ENCODE measurements at places on chromosomes 3 and 15.

DNA sequence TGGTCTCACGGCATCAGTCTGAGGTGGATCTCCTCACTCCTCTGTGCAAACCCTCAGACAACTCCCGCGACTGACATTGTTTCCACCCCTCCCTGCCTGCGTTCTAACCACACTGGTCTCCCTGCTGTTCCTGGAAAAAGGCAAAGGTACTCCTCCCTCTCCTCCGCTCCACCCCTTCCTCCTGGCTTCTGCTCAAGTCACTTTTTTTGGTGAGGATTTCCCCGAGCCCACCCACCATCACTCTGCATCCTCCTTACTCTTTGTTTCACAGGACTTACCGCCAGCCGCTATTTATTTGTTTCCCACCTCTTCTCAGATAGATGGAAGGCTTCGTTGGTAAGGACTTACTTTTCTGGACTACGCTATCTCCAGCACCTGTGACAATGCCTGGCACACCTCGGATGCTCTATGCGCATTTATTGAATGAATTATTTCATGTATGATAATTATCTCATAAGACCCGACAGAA lies 25.6 kb downstream of the PRR23E start:
- no peak for DNase-seq

GRCh38 chr15:41873711-41874110 lies 20.1 kb downstream of the SPTBN5 start:
- DNase-seq, result no peak

- DNase-seq, result no peak
Measured at GRCh38 chr3:59609657-59610348, 560.0 kb upstream of the CFAP20DC start.

DNA sequence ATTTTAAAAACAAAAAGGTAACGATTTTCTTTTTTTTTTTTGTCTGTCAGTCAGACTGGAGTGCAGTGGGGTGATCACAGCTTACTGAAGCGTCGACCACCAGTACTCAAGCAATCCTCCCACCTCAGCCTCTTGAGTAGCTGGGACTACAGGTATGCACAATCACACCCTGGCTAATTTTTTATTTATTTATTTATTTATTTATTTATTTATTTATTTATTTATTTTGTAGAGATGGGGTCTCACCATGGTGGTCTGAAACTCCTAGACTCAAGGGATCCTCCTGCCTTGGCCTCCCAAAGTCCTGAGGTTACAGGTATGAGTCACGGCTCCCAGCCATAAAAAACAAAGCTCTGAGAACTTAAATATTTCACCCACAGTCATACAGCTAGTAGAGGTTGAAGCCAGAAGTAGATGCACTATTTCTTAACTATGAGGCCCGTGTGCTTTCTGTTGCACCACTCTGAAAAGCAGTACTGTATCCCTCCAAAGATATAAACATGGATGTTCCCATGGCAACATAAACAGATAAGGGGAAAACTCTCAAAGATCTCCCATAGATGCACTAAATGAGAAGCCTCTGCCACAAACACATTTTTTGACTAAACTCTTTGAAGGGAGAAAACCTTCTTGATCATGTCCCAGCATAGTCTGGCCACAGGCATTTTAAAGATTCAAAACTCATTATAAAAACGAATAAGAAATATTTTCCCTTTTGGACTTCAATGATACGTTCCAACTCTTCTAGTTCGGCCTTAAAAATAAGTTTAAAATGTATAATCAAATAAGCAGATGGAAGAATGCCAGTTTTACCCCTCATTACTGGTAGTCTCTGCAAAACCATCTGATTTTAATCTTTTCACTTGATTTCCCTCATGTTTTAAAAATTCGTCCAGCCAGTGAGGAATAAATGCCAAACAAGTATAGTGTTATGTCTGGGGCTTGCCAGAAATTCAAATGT lies 162.3 kb upstream of the ARHGEF26 start:
- no peak for DNase-seq

- no peak for DNase-seq
Measured at GRCh38 chr3:126442856-126443242, 32.8 kb downstream of the ZXDC start.

DNA sequence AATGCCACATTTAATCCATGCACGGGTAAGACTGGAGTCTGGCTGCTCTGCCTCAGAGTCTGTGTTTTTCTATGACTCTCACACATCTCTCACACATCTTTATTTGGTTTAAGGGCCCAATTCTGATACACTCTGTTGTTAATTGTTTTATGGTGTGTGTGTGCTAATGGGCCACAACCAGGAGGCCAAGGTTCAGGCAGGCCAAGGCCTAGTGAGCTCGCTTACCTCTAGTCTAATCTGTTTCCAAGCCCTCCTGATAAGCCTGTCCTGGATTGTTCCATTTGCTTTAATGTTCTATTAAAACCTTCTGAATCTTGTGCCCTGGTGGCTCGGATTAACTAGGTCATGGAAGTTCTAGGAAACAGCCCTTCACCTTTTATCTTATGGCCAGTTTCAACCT lies 445.4 kb upstream of the DPH6 start:
- no peak for DNase-seq

DNA sequence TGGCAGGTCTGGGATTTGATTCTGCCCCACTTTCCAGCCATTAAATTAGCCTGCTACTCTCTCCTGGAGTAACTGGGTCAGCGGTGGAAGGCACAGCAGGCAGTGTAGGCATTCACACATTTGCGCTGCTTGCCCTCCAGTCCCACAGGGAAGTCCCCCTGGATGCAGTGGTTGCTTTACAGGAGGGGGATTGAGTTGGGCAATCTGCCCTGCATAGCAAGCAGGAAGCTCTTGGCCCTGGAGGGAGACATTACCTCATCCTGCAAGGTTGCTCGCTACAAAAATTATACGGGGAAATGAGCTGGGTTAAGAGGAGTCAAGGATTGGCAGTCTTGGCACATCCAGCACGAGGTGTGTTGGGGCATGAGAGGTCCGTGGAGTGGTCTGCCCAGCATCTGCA lies 14.8 kb downstream of the MCM2 start:
- no peak for DNase-seq

DNA sequence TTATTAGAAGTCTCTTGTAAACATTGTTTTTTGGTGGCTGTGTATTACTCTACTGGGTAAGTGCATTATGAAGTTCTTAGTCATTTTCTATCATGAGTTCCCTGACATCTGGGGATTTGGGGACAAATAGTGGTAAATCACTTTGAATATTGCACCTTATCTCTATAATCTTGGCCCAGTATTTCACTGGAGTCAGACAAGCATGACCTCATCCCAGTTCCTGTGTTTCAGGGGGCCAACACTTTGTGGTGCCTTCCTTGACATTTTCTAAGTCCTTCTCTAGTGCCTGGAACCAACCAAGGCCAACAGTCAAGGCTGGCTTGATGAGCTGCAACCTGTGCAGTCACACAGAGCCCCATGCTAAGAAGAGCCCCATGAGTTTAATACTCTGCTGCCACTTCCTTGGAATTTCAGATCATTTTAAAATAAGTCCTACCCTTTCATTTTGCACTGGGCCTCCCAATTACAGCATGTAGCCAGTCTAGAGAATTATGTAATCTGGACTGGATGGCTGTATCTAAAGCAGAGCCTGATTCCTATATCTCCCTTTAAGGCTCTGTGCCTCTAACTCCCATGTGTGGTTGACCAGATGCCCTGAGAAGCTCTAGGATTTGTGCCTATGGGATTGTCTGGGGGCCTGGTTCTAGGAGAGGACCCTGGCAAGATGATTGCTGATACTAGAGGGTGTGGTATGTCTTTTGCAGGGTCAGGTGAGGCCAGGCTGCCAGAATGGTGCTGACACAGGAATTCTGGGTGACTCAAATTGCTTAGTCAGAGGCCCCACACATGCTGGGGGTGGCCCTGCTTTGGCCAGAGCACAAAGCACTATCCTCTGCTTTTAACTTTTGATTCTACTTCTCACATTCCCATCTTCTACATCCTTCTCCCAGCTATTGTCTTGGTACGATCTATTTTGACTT lies 319.6 kb upstream of the TBC1D5 start:
- DNase-seq, result no peak

DNA sequence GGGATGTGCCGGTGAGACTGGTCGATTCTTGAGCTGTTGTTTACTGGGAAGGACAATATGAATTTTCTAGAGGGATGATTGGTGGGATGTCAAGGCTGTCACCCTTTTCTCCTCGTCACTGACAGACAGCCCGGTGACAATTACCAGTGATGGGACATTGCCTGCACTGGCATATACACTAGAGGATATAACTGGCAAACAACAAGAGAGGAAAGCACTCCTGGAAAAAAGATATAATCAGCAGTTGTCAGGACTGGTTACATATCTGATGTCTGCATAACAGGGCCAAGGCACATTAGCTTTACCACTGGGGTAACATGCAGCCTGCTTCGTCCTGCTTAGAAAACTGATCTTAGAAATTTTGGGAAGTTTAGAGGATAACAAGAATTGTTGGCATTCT lies 131.1 kb downstream of the ROBO2 start:
- DNase-seq, result no peak

DNA sequence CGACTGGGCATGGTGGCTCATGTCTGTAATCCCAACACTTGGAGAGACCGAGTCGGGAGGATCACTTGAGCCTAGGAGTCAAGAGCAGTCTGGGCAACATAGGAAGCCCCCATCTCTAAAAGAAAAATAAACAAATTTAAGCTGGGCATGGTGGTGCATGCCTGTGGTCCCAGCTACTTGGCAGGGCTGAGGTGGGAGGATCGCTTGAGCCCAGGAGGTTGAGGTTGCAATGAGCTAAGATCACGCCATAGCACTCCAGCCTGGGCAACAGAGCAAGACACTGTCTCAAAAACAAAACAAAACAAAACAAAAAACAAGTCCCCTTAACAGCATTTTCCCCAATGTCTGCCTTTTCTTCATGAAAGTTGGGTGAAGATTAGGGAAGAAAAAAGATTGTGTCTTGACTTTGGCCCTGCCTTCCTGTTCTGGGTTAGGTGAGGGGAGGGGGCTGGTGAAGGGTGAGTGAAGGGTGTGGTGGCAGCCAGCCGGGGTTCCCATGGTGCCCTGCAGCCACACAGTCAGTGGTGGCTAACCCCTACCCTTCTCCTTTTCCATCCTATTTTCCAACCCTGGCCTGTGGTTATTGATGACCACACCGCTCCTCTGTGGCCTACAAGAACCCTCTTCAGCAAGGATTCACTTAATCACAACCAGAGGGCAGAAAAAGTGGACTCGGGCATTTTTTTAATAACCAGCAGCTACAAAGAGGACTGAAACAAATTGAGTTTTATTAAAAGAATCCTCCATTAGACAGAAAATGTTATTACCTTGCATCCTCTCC lies 28.4 kb upstream of the SMAD3 start:
- DNase-seq, result no peak

GRCh38 chr3:170772175-170772574 lies 97.8 kb downstream of the RPL22L1 start:
- no peak for DNase-seq

- no peak for DNase-seq
Measured at GRCh38 chr3:167372138-167372537, 8.0 kb downstream of the ZBBX start.

GRCh38 chr3:182143903-182144302 lies 432.2 kb downstream of the SOX2 start:
- no peak for DNase-seq

GRCh38 chr3:183878071-183878470 lies 6.6 kb downstream of the PARL start:
- DNase-seq, result no peak

GRCh38 chr3:70861855-70862254 lies 549.4 kb upstream of the MDFIC2 start:
- no peak for DNase-seq

DNA sequence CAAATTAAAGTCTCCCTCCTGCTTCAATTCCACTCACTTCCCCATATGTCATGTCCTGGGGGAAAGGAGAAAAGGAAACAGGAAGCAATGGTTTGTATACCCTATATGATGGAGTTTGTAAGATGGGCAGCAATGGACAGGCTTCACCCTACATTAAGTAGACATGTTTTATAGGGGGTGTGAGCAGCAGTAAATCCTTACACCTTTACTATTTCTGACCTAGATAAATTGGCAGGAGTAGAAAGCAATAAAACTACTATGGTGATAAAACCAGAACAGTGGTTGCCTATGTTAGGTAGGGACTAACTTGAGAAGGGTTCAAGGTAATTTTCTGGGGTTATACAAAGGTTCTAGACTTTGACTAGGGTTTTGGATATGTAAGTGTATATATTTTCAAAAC lies 301.7 kb downstream of the GBE1 start:
- DNase-seq, result no peak

DNA sequence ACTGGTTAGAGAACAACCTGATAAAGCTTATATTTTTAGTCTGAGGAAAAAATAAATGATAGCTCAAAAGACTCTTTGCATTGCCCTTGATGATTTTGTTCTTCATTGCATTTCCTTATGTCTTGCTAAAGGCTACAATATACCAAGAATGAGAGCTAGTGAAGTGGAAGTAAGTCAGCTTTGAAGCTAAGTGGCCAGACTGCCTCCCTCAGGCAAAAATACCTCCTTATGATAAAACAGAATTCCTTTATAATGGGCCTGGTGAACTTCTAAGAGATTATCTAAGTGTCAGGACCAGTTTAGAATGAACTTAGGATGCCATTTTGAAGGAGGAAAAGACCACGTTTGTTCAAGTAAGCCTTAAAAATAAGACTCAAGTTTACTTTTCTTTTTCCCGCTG lies 678.4 kb downstream of the ROBO2 start:
- DNase-seq, result no peak

GRCh38 chr15:40793216-40793989 lies 13.5 kb upstream of the ZFYVE19 start:
- no peak for DNase-seq

- DNase-seq, result no peak
Measured at GRCh38 chr3:195068084-195069080, 202.6 kb downstream of the XXYLT1 start.

DNA sequence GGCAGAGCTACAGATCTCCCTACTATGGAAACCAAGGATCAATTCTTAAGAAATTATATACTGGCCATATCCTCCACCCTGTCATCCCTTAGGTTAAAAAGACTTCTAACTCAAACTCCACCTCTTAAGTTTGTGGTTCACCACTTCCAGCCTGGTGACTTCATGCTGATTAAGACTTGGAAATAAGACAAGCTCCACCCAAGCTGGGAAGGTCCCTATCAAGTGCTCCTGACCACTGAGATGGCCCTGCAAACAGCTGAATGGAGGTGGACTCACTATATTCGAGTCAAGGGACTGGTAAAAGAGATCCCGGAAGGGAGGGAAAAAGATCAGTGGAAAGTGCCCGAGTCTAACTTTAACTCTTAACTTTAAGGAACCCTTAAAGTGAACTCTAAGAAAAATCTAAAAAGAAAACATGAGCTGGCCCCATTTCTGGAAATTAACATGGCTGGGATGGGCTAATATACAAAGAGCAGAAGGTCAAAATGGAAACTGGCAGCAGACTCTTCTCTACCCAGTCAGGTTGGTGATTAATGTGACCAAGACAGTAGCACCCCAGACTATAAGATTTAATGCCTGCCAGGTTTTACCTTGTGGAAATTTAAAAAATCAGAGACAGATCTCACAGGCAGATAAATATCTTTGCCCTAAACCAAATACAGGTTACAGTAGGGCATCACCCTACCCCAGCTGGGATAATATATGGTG lies 43.9 kb downstream of the PPCDC start:
- DNase-seq, result no peak

DNA sequence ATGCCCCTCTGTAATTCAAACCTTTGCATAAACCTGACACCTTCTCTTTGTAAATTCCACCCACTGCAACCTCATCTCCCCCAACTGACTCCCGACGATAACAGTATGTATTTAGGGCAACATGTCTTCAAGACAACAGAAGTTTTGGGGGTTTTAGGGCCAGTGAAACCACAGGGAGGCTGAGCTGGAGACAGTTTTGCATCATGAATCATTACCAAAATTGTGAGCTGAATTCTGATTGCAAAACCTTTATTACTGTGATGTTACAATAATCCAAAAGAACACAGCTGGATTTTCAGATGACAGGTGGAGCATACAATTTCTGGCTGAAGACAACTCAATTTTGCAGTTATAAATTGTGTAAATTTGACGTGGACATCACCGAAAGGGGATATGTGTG lies 281.3 kb upstream of the TTC14 start:
- no peak for DNase-seq
